ENCODE measurements at places on chromosomes 6 and 20. TPM values are rescaled to one million over a fixed set of nuclear protein-coding genes. Genes with fewer than 3 reads are reported as not detected.

DNA sequence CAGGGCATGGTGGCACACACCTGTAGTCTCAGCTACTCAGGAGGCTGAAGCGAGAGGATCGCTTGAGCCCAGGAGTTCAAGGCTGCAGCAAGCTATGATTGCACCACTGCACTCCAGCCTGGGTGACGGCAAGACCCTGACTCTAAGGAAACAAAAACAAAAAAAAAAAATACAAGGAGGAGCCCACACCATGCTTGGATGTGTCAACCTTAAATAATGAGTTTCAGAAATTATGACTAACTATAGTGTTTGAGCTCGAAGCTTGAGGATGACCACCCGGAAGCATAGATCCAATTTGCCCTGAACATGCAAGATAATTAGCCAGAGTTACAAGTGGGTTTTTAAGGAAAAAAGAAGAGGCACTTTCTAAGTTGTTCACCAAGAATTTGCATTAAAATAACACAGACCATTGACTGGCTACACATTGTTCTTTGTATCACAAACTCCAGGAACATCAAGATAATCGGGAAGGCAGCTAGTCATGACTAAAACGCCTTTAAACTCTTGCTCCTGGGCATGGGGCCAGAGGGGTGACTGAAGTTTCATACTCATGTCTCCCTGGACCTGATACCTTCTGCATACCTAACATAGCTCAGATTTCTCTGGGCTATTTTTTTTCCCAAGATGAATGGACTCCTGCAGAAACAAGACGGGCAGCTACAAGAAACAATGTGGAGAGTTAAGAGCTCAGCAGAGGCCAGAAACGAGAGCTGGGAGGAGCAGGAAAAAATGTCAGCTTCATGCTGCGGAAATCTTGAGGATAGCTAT lies 289.6 kb downstream of the PREX1 start:
- DNase-seq: peak; percentile 44

DNA sequence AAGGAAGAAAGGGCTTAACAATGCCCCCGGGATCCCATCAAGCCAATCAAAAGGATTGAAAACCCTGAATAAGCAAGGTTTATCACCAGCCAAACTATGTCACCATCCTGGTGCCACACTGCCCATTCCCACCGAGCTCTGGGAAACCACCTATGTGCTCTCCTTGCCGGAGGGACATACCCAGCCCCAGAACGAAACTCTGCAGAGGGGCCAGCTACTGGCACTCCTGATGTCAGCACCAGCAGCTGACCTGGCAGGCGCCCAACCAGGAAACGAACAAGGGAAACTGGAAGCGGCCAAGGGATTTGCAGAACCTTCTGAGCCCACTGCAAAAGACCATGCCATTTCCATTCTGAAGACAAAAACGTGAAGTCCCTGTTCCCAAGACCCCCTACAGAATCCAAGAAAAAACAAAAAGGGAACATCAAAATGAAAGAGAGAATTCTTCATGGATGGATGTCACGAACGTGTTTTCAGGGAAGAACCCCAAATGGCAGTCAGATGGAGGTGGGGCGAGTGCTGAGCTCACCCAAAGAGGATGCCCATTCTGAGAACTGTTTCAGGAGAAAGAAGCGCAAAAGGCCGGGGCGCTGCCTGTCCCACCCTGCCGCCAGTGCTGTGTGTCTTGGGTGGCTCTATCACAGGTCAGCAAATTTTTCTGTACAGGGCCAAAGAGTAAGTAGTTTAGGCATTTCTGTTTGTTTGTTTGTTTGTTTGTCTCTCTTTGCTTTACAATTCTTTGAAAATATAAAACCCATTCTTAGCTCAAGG lies 305.2 kb downstream of the ESR1 start:
- DNase-seq: no peak

DNA sequence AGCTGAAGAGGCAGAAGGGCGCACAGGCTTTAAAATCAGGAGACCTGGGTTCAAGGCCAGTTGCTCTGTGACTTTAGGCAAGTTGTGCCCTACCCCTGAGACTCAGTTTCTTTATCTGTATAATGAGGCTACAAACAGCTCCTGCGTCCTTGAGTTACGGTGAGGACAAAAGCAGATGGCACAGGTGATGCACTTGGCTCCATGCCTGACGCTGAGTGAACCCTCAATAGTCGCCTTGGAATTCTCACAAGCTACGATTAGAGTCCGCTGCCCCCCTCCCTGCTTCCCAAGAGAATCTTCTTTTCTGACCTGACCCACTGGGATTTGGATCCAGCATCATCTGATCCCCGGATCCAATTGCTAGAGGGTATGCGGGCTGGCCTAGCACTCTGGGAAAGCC lies 6.4 kb downstream of the KCNG1 start:
- no peak for DNase-seq

DNA sequence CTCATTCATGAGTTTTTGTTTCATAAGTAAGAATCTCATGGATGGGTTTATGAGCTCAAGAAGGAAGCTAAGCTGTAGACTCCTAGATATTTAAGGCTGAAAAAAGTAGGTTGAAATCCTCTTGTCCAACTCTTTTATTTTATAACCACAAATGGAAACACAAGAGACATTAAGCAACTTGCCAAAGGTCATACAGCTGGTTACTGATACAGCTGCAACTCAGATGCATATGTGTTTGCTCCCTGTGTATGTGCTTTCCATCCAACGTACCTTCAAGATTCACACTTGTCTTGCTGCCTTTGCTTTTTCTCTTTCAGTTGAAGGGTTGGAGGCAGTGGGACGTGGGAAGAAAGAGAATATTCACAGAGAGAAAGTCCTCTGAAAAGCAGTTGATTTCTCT lies 153.5 kb upstream of the STMND1 start:
- DNase-seq: no peak

DNA sequence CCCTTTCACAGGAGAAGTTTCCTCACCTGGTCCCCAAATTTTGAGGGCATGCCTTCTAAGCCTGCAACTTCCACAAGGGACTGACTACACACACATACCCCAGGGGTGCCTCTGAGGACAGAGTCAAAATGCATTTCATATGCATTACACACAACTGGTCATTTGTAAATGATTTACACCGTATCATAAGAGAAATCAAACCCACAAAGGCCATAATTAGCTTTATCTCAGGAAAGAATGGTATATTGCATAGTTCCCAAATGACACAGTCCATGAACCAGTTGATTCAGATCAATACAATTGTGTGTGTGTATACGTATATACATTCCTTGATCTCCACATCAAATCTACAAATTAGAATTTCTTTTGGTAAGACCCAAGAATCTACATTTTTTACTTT lies 203.3 kb upstream of the PRDM1 start:
- no peak for DNase-seq

GRCh38 chr6:7547315-7547714 lies 5.8 kb downstream of the DSP start:
- no peak for DNase-seq

- no peak for DNase-seq
Observed at GRCh38 chr6:158377860-158378259, 65.6 kb downstream of the TULP4 start.

GRCh38 chr20:63442100-63442493 lies 30.4 kb downstream of the KCNQ2 start:
- DNase-seq: peak; percentile 58

- no peak for DNase-seq
Observed at GRCh38 chr20:58224097-58224496, 4.4 kb downstream of the ANKRD60 start.

GRCh38 chr20:62305765-62306413 lies 3.1 kb downstream of the ADRM1 start:
- DNase-seq: no peak

- DNase-seq: no peak
Observed at GRCh38 chr6:1605004-1605892, 4.5 kb upstream of the FOXC1 start.

DNA sequence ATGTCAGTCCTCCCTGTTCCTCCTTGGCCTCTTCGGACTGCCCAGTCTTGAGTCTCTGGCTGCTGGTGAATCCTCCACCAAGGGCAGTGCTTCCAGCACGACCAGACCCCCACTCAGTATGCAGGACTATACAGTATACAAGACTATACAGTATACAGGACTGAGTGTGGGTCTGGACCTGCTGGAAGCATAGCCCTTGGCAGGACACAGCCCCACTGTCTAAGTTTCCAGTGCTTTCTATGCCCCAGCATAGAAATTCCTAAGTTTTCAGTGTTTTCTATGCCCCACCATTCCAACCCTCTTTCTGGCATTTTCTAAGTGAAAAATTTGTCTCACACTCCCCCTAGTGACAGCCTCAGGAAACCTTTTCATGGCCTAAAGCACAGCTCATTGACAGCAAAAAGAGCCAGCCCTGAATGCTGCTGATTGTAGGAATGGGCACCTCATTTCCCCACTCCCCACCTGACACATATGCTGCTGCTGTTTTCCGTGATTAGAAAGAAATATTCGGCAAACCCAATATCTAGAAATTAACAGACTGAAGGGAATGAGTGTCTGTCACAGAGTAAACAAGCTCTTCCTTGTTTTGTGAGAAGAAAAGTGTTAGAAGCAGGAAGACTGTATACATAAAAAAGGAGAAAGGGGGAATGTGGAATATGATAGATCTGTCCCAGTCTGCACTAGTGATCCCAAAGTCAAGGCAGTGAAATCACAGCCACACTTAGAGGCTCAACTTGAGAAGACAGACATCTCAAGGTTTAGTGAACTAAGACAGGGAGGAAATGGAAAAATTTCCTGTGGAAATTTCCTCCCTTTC lies 206.9 kb downstream of the IBTK start:
- peak; percentile 34 for DNase-seq

- no peak for DNase-seq
Observed at GRCh38 chr6:139871803-139872510, 497.5 kb upstream of the CITED2 start.

- no peak for DNase-seq
Observed at GRCh38 chr6:94254689-94255088, 835.3 kb upstream of the EPHA7 start.

GRCh38 chr6:143164565-143165105 lies 103.9 kb downstream of the AIG1 start:
- peak; percentile 46 for DNase-seq

- DNase-seq: no peak
Observed at GRCh38 chr6:110173506-110174132, 5.9 kb downstream of the WASF1 start.

DNA sequence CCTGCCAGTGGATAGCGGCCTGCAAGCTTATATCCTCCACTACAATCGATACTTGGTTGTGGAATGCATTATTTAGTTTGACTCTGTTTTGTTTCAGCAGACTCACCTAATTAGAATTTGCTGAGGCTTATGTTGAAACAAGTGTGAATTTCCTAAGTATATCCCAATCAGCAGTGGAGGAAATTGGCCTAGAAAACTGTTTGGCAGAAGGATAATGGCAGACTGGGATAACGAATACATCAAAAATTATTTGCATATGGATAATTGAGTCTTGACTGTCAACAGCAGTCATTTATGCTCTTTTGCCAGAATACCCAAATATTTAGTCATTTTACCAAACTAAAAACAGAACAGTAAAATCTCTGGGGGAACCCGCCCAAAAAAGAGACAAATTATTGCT lies 261.0 kb downstream of the DOK5 start:
- no peak for DNase-seq

DNA sequence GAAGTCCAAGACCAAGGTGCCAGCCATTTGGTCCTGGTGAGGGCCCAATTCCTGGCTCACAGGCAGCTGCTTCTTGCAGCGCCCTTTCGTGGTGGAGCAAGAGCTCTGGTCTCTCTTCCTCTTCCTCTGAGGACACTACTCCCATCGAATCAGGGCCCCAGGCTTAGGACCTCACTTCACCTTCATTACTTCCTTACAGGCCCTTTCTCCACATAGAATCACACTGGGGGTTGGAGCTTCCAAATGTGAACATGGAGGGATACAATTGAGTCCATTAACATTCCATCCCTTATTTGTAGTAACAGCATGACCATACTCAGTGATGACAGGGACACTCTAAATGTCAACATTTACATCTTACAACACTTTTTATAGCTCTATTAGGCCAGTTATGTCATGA lies 2.3 kb downstream of the RAMACL start:
- DNase-seq: no peak

GRCh38 chr6:88637761-88638545 lies 325.5 kb downstream of the RNGTT start:
- no peak for DNase-seq

- DNase-seq: no peak
Observed at GRCh38 chr6:113187661-113188060, 669.5 kb upstream of the MARCKS start.

- DNase-seq: no peak
Observed at GRCh38 chr6:25692472-25692871, 40.5 kb downstream of the SCGN start.

- DNase-seq: no peak
Observed at GRCh38 chr6:32519910-32520258, 10.2 kb downstream of the HLA-DRB5 start.

- DNase-seq: no peak
Observed at GRCh38 chr20:20002101-20002998, 14.8 kb upstream of the NAA20 start.

DNA sequence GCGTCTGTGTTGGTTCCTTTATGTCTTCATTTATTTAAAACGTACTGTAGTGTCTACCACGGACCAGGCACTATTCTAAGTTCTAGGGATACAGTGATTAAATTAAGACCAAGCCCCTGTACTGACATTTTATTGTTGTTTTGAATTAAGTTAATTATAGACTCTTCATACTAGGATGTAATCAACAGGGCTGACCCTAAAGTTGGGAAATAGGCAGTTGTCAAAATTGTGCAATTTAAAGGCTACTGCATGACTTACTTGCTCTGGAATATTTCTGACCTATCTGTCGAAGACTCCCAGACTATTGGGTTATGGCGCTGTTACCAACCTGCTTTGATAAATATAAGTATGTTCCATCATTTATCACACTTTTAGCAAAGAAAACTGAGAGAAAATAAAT lies 6.7 kb downstream of the MYO6 start:
- no peak for DNase-seq

C20orf173 gene
- total RNA-seq: not detected

OTOR gene
- total RNA-seq: not detected

SCAF8 gene
- 10.7 TPM for total RNA-seq

MAFB gene
- 0.25 TPM for total RNA-seq

PHF3 gene
- total RNA-seq: 25.5 TPM

CFAP61 gene
- total RNA-seq: not detected

GPLD1 gene
- total RNA-seq: not detected

DNAAF9 gene
- 1.7 TPM for total RNA-seq

LINC00237 gene
- total RNA-seq: not detected

FRK gene
- total RNA-seq: 0.21 TPM

GRIK2 gene
- 2.9 TPM for total RNA-seq

C6orf141 gene
- 2.6 TPM for total RNA-seq

TOP1 gene
- 14.3 TPM for total RNA-seq

CRISP3 gene
- total RNA-seq: not detected

CHRNA4 gene
- total RNA-seq: not detected

ELOVL4 gene
- total RNA-seq: 4.5 TPM
